ENCODE measurements at places on chromosomes 7 and 10.
A peak's percentile ranks its signal among the peaks of the same experiment; 100 is the strongest.

DNA sequence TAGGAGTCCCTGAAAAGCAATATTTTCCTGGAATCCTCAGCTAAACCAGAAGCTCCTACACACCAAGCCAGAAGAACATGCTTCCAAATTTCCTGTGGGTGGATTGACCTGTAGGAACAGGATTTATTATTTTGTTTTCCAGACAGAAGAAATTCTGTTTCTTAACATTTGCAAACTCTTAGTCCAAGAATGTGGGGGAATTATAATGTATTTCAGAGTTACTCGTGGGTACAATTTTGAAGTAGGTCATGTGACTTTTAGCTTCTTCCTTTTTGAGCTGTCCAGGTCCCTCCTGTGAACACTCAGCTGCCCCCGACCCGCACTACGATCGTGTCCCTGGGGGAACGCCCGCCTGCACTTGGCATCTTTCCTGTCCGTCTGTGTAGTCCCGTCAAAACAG, 27.7 kb upstream of the VIPR2 start:
- DNase-seq = no peak

DNA sequence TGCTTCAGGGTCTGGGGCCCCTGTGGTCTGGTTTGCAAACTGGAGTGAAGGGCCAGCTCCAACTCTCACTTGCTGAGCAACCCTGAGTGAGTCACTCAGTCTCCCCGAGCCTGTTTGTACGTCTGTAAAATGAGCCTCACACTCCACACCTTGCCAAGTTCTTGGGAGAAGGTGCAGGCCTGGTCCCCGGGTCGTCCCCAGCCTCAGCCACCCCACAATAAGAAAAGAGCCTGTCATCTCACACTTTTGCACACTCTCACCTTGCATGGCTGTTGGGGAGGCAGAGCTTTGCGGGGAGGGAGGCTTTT, 5.2 kb downstream of the GRIFIN start:
- DNase-seq = no peak

DNA sequence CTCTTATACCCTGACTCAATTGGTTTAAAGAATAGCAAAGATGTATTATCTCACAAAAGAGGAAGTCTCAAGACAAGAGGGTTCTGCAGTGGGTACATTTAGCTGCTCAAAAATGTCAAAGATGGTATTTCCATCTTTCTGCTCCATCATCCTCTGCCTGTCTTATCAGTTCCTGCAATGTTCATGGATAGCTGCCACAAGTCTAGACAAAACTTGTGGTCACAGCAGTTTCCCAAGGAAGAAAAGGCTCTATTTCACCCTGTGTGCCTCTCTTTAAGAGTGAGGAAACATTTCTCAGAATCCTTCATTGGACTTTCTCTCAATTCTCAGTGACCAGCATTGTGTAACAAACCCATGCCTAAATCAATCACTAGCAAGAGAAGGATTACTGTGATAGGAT, 634.2 kb upstream of the AUTS2 start:
- no peak for DNase-seq

DNA sequence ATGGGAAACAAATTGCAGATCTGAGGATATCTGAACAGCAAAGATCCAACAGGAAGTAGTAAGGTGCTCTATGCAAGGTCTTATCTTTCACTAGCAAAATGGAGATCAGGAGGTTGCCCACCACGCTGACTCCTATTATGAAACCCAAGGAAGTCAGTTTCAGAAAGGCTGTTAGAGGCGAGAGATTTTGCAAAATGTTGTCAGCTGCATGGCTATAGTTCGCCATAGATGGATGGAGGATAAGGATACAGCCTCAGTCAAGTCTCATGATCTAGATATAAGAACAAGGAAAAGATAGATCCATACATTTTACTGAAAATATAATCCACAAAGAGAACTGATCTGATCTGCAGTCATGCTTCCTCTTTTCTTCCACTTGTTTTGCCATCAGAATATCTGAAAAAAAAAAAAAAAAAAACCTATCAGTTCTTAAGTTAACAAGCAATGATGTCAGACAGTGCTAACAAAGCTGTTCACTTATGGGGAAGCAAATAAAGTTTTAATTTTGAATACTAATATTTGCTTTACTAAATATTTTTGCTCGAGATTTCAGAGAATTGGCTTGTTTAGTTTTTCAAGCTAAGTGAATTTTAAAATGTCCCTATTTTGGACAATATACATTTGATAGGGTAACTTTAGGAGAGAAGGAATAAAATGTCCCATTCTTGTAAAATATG, 2.0 kb downstream of the GPR85 start:
- DNase-seq = no peak

DNA sequence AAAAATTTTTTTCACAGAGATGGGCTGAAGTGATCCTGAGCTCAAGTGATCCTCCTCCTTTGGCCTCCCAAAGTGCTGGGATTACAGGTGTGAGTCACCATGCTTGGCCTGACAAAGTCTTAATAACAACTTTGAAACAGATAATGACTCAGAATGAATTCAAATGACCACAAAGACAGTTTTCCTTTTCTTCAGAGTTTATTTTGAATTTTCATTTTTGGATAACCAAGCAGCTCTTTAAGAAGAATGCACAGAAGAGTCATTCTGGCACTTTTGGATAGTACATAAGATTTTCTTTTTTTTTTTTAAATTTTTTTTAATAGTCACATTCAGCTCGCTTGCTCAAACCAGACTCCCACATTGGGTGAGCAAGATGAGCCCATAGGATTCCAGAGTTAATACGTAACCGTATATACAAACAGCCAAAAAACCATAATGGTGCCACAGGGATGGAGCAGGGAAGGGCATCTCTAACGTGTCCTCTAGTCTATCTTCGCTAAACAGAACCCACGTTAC, 43.0 kb upstream of the NMT2 start:
- DNase-seq = peak; percentile 8

DNA sequence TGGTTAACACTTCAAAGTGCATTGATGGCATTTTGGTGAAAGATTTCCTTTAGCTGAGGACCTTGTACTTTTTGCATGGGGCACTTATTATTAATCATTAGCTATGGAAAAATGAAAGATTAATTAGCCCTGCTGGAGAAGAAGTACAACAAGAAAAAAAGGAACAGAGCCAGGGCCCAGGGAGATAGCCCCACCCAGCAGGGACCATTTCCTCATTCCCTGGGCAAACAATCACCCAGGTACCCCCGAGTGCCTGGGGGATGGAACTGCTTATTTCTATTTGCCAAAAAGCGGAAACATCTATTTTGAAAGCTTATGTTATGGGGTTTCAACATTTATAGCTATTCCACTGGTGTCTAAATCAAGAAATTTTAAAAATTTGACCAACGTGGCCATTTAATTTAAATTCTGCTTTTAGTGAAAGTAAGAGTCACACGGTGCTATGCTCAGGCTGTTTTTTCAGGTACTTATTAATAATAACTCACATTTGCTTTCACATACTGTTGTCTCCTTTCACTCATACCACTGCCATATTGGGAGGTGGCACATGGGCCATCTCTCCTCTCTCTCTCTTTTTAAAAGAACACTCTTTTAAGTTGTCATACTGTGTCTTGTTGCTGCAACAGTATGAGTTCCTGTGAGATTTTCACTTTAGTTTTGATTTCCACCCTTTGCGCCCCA, 143.6 kb upstream of the KIF5B start:
- DNase-seq = no peak
